ENCODE measurements at places on chromosomes 11 and 22.

- DNase-seq = no peak
Measured at GRCh38 chr11:115462004-115462541, 42.1 kb downstream of the CADM1 start.

GRCh38 chr22:41140365-41140957, 48.1 kb downstream of the EP300 start:
- no peak for DNase-seq

DNA sequence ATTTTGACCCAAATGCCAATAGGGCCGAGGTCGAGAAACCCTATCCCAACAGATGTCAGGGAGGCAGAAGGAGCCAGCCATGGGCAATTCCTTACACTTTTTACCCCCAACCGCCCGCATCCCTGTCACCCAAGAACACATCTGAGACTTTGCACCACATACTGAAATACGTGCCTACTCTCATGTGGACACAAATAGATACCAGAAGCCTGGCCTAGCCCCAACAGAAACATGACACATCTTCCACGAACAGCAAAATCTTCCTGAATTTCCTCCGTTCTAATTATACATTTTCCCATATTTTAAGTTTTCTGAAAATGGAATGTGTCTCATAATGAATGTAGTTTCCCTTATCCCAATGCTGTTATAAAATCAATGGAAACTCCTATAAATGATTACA, 64.7 kb downstream of the SLC1A2 start:
- no peak for DNase-seq

- DNase-seq = no peak
Measured at GRCh38 chr22:31142285-31142684, 2.0 kb upstream of the PLA2G3 start.

GRCh38 chr11:95536047-95536690, 253.4 kb downstream of the FAM76B start:
- DNase-seq = no peak

GRCh38 chr22:36153501-36154422, 6.8 kb downstream of the APOL3 start:
- no peak for DNase-seq

DNA sequence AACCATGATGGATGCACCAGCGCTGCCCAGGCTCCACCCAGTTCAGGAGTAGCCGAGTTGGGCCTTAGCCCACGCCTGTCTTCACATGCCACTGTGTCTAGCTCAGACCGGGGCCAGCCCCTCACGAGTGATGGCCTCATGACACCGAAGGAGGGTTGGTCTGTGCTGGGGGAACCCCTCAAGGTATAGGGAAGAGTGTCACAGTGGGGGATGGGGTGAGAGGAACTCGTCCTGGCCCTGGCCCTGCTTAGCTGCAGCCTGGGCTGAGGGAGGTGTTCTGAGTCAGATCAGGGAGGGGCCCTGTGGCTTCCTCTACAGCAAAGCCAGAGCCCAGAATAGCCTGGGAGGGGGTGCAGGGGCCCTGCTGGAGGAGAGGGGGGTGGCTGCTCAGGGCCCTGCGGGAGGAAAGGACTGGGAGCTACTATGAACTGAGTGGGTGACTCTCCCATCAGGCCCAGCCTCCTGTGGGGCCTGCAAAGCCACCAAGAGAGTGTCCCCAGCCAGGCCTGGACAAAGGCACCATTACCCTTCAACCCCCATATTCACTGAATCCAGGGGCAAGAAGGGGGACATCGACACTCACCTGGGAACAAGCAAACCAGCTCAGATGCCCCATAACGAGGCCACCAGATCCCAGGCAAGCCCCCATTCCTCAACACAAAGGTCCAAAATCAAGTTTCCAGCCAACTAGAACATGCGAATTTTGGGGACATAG, 41.2 kb downstream of the IGLL5 start:
- DNase-seq = peak; percentile 58

DNA sequence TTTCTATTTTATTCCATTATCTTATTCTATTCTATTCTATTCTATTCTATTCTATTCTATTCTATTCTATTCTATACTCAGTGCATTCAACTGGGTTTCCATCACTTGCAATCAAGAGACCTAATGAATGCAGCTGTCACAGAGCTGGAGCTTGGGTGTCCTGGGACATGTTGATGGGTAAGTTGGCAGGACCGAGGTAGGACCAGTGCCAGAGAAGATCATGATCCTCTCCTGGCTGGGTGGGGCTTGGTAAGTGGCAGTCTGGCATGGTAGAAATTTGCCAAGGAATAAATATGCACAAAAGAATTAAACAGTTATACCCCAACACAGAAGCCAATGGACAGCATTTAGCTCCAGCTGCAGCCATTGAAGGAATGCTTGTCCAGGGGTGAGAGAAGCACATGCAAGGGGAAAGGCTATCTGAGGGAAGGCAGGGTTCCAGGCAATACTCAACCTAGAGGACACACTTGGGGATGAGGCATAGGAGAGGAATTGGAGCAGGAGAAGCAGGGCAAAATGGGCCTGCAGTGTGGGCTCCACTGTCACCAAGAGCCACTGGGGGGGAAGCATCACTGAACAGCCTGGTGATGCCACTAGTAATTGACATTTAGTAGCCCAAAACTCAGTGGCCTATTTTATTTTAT, 97.0 kb upstream of the CD82 start:
- no peak for DNase-seq

- no peak for DNase-seq
Measured at GRCh38 chr22:45977003-45977411, at the start of gene WNT7B. Gene WNT7B (minus strand): TSS chr22:45977162. CDS start chr22:45976754, 408 bp downstream.

DNA sequence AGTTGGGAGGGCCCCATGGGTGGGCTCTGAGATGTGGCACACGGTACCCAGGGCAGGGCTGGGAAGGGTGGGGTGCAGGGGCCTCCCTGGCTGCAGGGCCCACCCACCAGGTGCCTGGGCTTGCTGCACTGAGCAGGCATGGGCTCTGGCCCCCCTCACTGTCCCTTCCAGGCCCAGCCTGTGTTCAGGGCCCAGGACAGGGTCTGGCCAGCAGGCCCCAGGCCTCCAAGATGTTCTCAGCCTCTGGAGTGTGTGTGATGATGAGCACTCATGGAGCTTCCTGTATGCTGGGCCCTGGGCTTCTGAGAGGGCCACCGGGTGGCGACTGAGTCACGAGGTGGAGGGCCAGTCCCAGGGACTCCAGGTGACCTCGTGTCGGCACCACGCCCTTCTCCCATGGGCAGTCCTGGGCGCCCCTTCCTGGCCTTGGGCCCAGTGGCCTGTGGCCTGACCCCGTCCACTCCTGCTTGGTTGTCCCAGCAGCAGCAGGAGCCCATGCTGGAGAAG, 55.9 kb upstream of the CCDC188 start:
- DNase-seq = no peak

- no peak for DNase-seq
Measured at GRCh38 chr11:100105982-100106358, 581.1 kb upstream of the ARHGAP42 start.

GRCh38 chr22:49959782-49960158, 802 bp upstream of the PIM3 start:
- no peak for DNase-seq

DNA sequence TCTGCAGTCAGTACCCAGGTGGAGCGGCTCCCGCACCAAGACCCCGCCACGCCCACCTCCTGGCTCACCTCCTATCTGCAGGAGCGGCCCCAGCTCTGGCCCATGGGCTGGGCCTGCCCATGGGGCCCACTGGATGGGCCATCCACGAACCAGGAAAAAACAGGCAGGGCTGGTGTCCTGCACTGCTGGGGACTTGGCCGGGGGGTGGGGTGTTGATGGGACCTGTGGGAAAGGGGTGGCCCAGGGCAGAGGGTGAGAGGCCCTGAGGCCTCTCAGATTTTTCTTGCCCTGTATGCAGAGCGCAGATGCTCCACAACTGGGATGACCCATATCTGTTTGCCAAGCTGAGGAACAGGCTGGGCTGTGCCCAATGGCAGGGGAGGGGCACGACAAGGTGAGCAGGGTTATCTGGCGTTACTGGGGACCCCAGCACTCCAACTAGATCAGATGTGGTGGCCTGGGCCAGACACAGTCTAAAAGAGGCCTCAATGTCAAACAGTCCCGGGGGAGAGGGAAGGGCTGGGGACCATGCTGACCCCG, 2.7 kb upstream of the PIM3 start:
- no peak for DNase-seq

DNA sequence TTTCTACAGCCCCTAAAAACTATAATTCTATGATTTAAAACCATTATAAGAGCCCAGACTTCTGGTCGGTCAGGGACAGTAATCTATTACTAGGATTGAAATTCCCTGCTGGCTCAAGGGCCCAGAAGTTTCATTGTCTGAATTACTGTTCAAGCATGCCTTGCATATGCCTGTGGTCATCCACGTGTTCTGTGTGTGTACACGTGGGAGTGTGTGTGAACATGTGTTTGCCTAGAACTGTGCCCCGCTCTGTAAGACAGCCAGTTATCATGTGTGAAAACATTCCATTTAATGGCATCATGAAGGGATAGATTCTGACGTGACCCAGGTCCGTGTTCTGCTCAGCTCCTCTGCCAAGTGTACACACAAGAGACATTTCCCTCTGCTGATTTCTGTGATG, 189.3 kb upstream of the NECTIN1 start:
- no peak for DNase-seq

DNA sequence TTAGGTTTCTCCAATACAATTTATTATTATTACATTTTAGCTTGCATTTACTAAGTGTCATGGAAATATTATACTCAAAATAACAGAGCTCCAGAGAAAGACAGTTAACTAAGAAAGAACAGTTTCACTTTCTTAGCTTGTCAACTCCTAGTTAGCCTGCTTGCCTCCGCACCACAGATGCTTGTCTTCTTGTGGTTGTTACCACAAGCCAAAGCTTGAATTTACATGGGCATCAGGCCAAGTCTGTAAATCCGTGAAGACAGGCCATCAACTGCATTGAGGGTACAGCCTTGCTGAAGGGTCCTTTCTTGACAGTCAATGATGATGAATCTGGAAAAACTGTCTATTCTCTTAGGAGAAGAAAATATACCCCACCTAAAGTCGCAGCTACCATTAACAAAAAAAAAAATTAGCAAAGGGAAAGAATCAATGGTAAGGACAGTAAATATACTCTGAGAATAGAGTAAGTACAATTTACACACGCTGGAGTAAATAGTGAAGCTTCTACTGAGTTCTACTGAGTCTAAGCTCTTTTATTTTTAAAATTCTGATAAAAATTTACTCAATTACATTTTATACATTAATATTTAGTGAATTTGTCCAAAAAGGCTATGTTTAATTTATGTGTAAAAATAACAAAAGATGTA, 15.6 kb upstream of the DENND5A start:
- DNase-seq = no peak

DNA sequence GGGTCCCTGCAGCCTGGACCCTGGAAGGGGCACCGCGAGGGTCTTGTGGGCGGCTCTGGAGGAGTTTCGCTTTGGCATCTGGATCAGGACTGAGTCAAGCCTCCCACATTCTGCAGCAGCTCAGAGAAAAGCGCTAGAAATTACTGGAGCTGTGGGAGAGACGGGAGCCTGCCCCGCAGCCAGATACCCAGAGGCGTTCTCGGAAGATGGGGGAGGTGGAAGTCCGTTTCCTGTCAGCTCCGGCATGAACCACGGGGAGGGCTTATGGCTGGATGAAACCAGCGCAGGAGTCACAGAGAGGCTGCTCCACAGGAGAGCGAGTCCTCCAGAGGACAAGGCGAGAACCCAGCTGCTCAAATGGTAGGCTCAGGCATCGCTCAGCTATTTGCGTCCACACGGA, 379.3 kb downstream of the OPCML start:
- DNase-seq = no peak

GRCh38 chr11:11217929-11218628, 135.0 kb downstream of the CSNK2A3 start:
- DNase-seq = no peak

DNA sequence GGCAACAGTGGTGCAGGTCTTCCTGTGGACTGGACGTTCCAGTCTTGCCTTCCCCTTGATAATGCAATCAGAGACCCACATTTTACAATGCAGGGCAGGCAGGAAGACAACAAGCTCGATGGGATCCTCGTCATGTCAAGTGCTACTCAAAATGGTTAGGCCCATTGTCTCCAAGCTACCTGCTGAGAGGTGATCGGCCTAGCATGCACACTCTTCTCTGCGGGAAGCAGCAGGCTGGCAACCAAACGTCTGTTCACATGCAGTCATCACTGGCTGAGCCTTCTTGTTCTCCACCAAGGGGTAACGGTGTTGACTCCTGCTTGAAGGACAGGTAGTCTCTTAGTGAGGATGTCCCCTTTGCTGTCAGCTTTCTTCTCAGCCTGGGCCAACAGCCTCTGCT, 25.5 kb upstream of the CD82 start:
- no peak for DNase-seq

- DNase-seq = no peak
Measured at GRCh38 chr11:17702876-17703275, 16.5 kb upstream of the MYOD1 start.

DNA sequence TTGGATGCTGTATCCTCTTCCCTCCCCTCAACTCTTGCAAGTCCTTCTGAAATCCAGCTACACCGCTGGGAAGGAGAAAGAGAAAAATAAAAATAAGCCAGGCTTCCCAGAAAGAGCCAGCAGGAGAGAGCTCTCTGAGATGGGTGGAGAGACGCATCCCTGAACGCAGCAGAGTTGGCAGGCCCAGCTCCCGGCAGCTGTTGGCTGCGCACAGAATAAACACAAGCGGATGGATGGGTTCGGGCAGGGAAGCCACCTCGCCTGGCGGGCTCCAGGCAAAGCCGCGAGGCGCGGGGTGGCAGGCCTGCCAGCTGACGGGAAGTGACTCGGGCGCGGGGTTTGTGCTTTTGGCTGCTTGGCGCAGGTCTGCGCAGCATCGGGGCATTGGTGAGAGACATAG, 537.7 kb downstream of the MIAT start:
- DNase-seq = no peak

GRCh38 chr22:28052825-28053269, 133.8 kb upstream of the PITPNB start:
- DNase-seq = no peak

GRCh38 chr11:92941676-92942571, 27.5 kb upstream of the MTNR1B start:
- DNase-seq = peak; percentile 28

- DNase-seq = peak; percentile 41
Measured at GRCh38 chr22:24697621-24698082, 76.9 kb downstream of the PIWIL3 start.

GRCh38 chr11:18633256-18634139, 644 bp downstream of the SPTY2D1 start:
- peak; percentile 21 for DNase-seq

DNA sequence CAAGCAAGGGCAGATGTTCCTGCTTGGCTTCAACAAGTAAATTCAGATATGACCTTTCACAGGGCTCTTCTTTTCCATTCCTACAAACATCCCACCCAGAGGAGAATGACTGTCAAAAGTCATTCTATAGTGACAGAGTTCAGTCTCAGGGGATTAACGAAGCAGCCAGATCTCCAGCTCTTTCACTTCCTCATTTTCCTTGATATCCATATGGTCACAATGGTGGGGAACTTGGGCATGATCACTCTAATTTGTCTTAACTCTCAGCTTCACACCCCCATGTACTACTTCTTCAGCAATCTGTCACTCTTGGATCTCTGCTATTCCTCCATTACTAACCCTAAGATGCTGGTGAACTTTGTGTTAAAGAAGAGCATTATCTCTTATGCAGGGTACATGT, 15.0 kb upstream of the OR8B8 start:
- DNase-seq = no peak

GRCh38 chr11:94068764-94069163, 47.6 kb downstream of the HEPHL1 start:
- no peak for DNase-seq

Measured in HL-60 (cell line).